ENCODE measurements at places on chromosomes 6 and 20.
A peak's percentile ranks its signal among the peaks of the same experiment; 100 is the strongest.

- DNase-seq = no peak
Observed at GRCh38 chr6:164812706-164813105, 496.7 kb downstream of the C6orf118 start.

GRCh38 chr6:80339421-80339820 is 232.9 kb downstream of the BCKDHB start:
- no peak for DNase-seq

DNA sequence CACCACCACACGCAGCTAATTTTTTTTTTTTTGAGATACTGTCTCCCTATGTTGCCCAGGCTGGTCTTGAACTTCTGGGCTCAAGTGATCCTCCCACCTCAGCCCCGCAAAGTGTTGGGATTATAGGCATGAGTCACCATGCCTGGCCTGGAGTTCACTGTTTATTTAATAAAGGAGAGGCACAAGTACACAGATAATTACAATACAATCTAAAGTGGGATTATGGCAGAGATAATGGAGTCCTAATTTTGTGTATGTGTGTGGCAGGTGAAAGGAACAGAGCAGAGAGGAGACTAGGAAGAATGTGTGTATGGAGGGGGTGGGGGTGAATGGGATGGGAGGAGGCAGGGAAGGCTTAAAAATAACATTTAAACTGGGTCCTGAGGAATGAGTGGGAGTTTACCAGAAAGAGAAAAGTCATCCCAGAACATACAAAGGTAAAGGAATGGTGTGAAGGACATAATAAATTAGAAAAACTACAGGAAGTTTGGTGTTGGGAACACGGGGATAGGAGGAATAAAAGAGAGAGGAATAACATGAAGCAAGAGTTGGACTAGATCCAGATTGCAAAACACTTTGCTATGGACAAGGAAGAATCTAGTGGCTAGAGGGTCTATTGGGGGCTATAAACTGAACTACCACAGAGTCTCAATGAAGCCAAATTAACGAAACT is 4.4 kb downstream of the NCOA5 start:
- DNase-seq = no peak

DNA sequence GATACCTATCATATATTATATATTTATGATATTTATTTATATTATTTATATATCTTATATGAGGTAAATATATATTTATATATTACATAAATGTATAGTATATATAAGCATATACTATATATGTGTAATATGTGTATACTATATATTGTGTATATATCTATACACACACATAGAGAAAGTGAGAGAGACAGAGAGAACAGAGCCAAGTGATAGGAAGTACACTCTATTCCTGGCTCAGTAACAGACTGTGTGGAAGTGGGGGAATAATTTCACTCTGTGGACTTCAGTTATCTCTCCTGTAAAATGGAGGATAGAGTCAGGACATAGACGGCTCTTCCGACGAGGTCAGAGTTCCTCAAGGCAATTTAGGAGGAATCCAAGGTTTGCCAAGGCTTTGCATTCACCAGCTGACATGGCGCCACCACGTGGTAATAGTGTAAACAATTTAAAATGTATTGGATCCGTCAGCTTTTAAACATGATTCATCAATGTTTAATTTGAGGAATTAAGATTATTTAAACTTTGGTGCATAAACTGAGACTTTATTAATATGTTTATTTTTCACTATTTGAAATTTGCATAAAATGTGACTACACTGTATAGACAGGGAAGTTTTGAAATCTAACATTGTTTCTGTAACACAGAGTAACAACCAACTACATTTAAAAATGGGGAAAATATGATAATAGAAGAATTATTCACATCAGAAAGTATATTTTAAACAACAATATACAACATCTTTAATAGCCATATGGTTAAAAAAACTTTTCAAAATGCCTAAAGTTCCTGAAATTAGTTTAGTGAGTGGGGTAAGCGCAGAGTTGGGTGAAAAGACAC is 75.4 kb upstream of the TMEM244 start:
- no peak for DNase-seq

- DNase-seq = no peak
Observed at GRCh38 chr6:226516-227073, 65.7 kb upstream of the DUSP22 start.

GRCh38 chr6:50820869-50821264 is 2.2 kb downstream of the TFAP2B start:
- DNase-seq = no peak

DNA sequence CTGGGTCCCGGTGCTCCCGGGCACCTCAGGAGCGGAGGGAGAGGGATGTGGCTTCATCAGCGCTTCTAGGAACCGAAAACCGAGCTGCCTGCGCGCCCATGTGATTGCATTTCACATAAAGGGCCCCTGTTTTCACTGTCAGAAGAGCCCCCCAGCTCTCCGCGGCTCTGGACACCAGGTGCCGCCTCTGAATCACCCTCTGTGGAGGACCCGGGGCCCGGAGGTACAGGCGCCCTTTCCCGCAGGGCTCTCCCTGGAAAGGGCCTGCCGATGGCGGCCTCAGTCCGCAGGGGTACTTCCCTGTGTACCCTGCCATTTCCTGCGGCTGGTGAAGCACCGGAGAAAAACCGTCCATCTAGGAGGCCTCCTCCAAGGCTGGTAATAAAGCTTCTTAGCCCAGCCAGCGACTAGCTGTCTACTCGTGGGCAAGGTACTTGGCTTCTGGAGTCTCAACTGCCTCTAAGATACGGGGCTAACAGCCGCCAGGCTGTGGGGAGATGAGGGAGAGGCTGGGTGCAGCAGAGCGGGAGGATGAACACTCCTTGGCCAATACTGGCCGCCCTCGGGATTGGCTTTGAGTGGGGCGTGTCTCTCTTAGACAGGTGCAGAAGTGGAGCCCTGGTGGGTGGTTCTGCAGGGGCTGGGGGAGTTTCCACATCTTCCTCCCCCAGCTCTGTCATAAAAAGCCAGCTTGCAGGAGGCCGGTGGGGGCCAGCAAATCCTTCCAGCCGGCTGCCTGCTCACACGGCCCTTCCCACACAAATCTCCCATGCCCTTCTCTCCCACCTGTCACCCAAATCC is 1.6 kb downstream of the PPP1R16B start:
- peak; percentile 64 for DNase-seq

DNA sequence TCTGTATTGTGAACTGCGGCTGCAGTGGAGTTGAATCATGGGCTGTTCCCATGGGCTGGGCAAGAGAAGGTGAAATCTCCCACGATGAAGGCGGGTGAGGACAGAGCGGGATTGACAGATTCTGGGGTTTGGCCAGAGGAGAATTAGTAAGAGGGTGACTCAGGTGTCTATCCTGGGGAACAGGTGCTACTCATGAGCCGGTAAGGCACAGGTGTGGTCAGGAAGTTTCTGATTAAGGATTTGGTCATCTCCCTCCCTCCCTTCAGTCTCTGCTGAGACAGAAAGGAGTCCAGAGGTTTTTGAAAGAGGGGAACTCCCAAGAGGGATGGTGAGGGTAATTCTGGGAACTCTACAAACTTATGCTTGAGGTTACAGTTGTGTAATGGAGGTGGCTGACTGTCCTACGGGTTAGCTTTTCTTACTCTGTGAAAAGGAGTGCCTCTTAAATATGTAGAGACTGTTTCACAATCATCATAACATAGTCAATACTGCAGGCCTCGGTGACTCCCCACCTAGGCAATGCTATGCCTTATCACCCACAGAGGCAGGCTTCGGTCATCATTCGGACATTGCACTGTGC is 31.5 kb downstream of the SERPINB1 start:
- no peak for DNase-seq

DNA sequence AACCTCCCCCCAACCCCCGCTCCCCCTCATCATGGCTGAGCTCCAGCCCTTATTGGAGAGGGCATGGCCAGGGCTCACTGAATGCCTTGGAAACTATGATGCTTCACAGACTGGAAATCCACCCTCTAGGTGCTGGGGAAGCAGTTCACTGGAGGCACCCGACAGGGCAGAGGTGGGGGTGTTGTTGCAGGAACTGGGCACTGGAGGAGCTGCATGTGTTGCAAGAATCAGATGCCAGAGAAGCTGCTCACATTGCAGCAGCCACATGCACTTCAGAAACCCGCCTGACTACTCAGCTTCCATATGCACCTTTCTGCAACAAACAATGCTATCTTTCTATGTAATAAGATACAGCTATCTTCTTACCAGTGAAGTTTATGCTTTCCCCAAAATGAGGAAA is 7.9 kb upstream of the TBPL1 start:
- DNase-seq = no peak

DNA sequence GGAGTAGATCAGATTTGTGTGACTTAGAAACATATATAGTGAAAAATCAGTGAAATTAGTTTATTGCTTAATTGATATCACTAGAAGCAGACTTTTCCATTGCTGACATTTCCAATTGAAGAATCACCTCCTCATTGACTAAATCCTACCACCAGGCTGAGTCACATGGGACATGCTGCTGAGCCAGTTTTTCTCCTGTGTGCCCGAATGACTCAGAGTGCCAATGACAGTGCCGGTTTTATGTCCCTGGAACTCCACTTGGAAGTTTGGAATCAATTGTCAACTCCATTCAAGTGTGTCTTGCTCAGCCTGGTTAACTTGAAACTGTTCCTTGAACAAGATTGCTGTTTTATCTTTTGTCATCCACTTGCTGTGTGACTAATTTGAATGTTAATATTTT is 316.1 kb upstream of the PRDM1 start:
- no peak for DNase-seq

DNA sequence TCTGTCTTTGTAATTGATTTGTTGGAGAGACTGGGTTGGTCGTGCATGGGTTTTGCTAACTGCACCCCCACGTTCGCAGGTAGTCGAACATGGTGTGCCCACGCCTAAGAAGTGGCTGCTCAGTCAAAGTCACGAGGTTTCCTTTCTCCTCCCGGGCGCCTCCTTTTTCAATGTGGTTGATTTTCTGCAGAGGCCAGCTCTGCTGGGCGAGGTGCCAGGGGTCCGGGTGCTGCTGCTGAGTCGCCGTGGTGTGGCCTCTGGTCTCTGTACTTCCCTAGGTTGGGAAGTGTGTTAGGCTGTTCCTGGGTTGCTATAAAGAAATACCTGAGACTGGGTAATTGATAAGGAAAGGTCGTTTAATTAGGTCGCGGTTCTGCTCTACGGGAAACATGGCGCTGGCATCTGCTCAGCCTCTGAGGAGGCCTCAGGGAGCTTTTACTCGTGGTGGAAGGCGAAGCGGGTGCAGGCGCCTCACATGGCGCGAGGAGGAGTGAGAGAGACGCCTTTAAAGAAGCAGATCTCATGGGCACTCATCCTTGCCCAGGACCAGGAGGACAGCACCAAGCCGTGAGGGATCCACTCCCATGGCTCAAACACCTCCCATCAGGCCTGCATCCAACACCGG is 14.1 kb downstream of the OSBPL2 start:
- no peak for DNase-seq

GRCh38 chr6:29232725-29233124 is 62.0 kb downstream of the OR2J2 start:
- no peak for DNase-seq

DNA sequence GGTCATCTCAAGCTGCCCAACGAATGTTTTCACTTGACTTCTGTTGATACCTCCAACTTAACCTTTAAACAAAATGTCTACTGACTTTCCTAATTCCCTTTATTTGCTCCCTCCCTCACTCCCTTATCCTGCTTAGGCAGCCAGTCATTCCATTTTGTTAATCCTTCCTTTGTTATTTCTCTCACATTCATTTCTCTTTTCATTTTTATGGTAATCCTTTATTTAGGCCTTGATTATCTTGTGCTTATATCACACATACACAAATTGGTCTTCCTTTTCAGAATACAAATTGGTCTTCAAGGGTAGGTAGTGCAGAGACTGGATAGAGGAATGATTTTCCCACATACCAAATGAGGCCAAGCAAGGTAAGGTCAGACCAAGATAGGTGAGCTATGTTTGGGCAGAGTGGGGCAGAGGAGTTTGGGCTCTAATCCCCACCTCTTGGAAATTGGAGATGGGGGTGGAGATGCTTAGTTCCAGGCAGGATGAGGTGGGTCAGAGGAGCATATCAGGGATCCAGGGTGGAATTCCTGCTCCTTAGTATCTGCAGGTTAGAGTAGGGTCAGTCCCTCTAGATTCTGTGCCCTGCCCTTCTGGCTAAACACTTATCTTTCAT is 2.0 kb upstream of the SPACA1 start:
- no peak for DNase-seq

DNA sequence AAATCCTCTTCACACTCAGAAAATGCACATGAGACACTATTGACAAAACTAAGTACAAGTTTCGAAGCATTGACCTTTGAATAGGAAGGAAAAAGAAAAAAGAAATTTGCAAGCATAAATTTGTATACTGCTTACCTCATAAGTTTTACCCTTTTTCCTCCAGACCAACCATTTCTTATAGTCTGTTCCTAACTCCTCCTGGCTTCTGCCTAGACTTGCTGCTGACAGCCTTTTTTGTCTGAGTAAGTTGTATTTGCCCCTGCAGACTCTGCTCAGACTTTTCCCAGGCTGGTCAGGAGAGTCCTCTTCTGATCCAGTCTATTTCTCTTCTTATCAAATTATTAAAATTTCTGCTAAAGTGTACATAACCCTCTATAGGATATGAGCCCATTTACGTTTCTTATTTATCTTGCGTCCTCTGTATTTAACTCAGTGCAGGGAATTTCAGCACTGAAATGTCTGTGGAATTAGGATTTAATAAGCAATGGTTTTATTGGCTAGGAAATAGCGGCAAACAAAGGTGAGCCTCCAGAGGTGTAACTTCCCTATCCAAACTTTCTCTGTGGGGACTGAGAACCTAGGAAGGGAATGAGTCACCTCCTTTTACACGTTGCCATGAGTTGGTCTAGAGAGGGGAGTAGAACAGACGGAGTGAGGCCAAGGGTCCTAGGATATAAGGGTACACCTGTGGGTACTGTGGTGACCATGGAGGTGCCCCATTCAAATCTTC is 207.1 kb upstream of the MARCKS start:
- no peak for DNase-seq

GRCh38 chr6:25017486-25017885 is 81.7 kb upstream of the RIPOR2 start:
- no peak for DNase-seq

- no peak for DNase-seq
Observed at GRCh38 chr20:62550087-62550632, 74.4 kb upstream of the GATA5 start.

GRCh38 chr6:157368359-157369049 is 12.5 kb upstream of the ZDHHC14 start:
- DNase-seq = no peak

Data from occipital lobe (tissue), 3 donors.